Mononuclear cell (primary cell): ENCODE measurements at places on chromosomes 7 and 10. TPM values are rescaled to one million over a fixed set of nuclear protein-coding genes. Genes with fewer than 3 reads are reported as not detected.

The ACSL5 gene
- 13.3 TPM for total RNA-seq

The WNT2 gene
- under 0.01 TPM for total RNA-seq

The CLCN1 gene
- total RNA-seq, result 0.21 TPM

The SPDYE5 gene
- not detected for total RNA-seq

The JAZF1 gene
- total RNA-seq, result 16.5 TPM

The RARRES2 gene
- total RNA-seq, result not detected

The FGFR2 gene
- total RNA-seq, result not detected

The GNAI1 gene
- 0.73 TPM for total RNA-seq

The CACUL1 gene
- 49.3 TPM for total RNA-seq
